ENCODE measurements at places on chromosomes 7 and 10.

GRCh38 chr7:131557652-131558385 is 1.4 kb upstream of the PODXL start:
- no peak for DNase-seq

DNA sequence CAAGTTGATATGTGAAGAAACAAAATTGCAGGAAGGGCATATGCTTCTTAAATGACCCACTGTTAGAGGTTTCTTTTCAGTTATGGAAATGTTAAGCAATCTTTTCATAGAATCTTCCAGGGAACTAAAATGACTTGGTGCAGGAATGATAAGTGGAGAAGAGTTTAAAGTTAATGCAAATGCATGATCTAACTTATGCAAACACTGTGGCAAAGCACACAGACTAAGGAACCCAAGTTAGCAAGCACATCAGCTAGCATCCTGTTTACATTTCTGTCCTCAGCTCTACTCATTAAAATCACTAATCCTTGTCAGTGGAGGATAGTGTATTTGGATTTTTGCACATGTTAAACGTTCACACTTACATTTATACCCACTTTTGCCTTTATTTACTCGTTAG is 9.3 kb downstream of the CLCN1 start:
- DNase-seq = no peak

DNA sequence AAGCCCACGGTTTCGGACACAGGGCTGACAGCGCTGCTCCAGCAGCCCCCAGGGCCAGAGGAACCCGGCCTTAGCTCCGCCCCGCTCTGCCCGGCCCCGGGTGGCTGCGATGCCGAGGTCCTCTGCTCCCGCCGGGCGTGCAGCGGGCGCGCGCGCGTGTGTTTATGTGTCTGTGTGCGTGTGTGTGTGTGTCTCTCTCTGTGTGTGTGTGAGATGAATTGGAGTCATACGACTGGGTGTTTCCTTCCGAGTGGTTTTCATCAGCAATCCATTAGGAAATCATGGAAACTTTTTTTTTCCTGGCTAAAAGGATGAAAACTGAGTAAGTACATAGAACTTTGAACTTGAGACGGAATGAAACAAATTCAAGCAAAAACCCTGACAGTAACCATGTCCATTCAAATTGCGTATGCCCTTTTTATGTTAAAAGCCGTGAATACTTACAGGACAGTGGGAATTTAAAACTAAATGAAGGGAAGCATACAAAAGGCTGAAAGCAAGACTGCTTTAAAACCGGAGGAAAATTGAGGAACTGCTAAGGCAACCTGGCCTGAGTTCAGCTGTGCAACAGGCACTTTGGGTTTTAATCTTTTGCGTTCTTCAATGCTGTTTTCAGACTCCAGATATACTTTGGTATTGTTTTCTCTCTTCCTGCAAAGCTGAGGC is at the start of gene CPED1:
Gene CPED1 (plus strand): TSS at position 121 of the 666 bp plus-strand sequence. CDS start 911 bp downstream, outside the sequence.
- DNase-seq = peak; percentile 5

- DNase-seq = no peak
Measured at GRCh38 chr7:36623247-36623646, 101.0 kb downstream of the AOAH start.

- DNase-seq = no peak
Measured at GRCh38 chr7:74343281-74344131, 54.3 kb downstream of the CLIP2 start.

DNA sequence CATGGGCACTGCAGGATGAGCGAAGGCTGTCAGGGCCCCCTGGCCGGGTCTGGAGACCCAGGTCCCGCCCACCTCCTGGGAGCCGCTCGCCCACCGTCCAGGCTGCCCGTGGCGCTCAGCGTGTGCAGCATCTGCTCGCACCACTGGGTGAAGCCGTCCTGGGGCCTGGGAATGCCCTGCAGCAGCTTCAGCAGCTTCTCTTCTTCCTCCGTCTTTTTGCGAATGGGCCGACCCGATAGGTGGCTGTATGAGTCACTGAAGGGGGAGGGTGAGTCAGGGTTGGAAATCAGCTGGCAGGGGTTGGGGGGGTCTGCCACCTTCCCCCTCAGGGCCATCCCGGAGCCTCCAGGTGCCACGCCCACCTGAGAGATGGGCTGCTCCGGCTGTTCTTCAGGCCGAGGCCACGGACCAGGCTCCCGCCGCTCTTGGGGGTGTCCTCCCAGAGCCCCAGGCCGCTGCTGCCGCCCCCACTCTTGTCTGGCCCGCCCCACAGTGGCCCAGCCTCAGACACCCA is 8.7 kb downstream of the GNB2 start:
- DNase-seq = no peak

- DNase-seq = no peak
Measured at GRCh38 chr7:116633131-116633988, 38.6 kb upstream of the MET start.

DNA sequence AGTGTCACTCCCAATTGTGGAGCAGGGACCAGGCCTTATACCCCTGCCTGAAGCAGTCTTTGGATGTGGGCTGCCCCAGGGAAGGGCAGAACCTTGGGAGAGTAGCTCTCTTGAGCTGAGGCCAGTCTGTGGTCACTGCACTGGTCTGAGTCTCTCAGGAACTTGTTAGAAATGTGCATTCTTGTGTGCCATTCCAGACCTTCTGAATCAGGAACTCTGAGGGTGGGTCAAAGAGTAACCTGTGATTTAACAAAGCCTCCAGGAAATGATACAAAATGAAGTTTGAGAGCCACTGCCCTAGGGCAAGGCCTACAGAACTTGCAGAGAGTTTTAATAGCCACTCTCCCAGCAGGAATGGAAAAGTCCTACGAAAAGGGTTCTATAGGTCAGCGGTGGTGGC is 68.1 kb downstream of the LYZL1 start:
- DNase-seq = no peak

- no peak for DNase-seq
Measured at GRCh38 chr10:420154-421121, 269.0 kb downstream of the DIP2C start.

GRCh38 chr10:13707156-13707881 is 120.6 kb downstream of the PRPF18 start:
- DNase-seq = no peak

- DNase-seq = no peak
Measured at GRCh38 chr10:72009425-72010081, 45.4 kb downstream of the CHST3 start.

GRCh38 chr10:6349846-6350535 is 147.3 kb downstream of the PFKFB3 start:
- DNase-seq = no peak

DNA sequence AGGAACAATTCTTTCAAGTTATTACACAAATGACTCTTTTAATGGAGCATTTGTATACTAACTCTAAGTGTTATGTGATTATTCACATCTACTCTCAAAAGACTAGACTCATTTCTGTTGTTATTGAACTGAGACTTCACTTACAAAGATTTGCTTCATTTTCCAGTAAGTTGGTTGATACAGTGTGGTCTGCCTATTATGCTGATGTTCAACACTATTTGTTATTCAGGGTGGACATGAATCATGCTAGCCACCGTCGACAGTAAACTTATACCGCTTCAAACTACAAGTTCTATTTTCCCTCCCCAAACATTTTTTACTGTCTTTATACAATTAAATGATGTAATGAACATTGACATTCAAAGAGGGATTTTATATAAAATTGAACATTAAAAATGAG is 84.5 kb downstream of the PRKG1 start:
- DNase-seq = no peak

GRCh38 chr10:70513848-70514309 is 35.3 kb downstream of the PALD1 start:
- DNase-seq = no peak

DNA sequence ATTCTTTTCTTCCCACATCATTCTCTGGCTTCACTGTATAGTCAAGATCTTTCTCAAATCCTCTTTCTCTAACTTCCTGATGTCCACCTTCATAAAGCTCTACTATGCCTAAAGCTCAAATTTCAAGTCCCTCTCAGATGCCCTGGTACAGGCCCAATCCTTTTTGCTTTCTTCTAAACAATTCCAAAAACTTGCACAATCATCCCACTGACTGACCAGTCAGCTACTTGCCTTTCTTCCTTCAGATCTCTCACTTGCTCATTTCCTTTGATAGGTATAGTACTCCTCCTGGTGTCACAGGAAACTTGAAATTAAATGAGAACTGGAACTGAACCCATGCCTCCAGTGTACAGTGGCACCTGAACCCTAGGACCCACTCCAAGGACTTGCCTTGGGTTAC is 18.2 kb downstream of the SEC31B start:
- no peak for DNase-seq

DNA sequence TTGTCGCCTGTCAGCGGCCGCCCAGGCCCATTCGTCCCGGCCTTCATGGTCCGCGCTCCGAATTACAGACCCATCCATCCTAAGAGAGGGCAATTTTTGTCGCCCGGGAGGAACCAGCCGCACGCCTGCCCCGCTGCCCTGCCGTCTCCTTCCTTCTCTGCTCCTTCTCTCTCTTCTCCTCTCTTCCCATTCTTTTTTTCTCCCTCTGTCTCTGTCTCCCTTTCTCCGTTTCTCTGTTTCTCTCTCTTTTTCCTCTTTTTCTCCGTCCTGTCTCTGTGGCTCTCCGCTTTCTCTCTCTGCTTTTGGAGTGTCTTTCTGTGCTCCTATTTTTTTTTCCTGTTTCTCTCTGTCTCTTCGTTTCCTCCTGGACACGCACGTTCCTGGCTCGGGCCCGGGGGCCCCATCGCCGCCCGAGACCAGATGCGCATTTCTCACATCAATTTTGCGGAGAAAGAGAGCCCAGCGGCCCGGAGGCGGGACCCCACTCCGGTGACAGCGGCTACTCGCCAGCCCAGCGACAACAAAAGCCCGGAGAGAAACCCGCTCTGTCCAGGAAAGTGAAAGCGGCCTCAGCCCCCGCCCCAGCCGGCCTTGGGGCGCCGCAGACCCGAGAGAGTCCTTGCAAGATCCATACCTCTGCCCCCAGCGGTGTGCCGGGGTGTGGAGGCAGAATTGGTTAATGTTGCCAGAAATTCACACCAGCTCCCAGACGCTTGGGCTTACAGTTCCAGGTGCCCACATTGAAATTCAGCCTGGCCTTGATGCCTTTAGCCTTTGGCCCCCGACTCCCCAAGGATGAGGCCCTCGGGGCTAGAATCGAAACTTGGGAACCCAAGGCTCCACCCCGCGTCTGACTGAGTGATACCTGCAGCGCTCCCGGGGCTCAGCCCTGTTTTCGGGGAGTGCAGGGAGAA is 4.1 kb downstream of the LBX1 start:
- no peak for DNase-seq

DNA sequence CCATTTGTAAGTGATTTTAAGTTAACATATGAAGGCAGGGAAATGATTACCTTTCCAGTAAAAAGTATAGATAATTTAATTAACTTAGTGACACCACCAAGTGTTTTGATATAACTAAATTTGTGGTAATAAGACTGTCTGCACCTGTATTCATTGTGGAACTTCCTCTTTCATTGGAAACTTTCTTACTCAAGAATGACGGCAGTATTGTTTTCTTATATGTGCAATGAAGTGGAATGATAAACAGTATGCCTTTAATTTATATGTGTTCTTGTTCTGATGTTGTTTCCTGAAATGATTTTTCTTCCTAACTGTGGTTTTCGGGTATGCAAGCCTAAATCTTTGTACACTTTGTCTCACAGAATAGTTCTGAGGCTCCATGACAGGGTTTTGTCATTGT is 46.4 kb downstream of the CASD1 start:
- no peak for DNase-seq

DNA sequence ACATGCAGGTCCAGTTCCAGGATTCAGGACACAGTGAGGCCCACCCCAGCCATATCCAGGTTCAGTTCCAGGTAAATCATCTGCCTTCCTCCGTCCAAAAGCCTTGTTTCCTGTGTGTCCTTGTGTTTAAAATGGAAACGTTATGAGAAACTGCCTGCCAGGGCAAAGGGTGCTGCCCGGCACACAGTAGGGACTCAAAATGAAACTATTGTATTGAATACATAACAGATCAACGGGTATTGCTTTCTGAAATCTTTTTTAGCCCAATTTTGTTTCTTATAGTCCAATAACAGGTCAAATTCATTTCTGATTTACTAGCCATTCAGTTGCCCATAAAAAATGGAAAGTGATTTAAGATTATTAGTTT is 115.5 kb downstream of the EGFR start:
- DNase-seq = no peak

GRCh38 chr10:24813856-24814255 is 90.2 kb upstream of the ARHGAP21 start:
- DNase-seq = no peak

DNA sequence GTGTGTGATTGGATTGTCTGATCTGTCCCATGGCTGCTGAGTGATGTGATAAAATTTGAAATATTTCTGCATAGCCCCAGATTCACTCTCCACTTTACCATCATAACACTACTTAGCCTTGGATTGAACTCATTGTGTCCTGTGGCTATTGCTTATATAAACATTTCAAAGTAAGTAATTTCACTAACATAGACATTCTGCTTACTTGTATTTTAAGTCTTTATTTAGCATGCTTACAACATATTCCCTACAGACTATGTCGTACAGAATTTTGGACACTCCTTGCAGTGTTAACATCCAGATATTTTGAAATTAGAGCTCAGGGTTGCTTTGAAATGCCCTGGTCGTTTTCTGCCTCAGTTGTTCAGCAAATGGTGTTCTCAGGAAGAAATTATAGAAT is 117.6 kb downstream of the LRRC4 start:
- no peak for DNase-seq
